ENCODE measurements at places on chromosomes 3 and 15.
A peak's percentile ranks its signal among the peaks of the same experiment; 100 is the strongest.

GRCh38 chr3:142595581-142595950 lies 627 bp upstream of the PLS1 start:
- no peak for DNase-seq

DNA sequence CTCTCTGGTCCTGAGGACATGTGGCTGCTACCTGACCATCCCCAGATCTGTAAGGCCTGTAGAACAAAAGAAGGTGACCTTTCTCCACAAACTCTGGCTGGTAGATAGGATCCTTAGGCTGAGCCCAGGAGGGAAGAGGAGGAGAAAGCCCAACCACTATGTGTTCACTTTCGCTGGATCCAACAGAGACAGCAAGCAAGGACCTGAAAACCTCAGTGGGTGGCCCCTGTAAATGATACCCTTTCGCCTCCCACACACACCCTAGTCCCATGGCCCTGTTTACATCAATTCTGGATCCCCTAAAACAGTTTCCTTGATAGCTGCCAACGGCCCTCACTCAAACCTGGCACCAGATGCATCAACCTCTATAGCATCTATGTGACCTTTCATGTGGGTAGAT lies 22.4 kb downstream of the CCDC12 start:
- DNase-seq: no peak

GRCh38 chr3:50237133-50237651 lies 1.2 kb downstream of the GNAI2 start:
- DNase-seq: no peak

GRCh38 chr15:22902981-22903380 lies 64.5 kb downstream of the NIPA2 start:
- no peak for DNase-seq

DNA sequence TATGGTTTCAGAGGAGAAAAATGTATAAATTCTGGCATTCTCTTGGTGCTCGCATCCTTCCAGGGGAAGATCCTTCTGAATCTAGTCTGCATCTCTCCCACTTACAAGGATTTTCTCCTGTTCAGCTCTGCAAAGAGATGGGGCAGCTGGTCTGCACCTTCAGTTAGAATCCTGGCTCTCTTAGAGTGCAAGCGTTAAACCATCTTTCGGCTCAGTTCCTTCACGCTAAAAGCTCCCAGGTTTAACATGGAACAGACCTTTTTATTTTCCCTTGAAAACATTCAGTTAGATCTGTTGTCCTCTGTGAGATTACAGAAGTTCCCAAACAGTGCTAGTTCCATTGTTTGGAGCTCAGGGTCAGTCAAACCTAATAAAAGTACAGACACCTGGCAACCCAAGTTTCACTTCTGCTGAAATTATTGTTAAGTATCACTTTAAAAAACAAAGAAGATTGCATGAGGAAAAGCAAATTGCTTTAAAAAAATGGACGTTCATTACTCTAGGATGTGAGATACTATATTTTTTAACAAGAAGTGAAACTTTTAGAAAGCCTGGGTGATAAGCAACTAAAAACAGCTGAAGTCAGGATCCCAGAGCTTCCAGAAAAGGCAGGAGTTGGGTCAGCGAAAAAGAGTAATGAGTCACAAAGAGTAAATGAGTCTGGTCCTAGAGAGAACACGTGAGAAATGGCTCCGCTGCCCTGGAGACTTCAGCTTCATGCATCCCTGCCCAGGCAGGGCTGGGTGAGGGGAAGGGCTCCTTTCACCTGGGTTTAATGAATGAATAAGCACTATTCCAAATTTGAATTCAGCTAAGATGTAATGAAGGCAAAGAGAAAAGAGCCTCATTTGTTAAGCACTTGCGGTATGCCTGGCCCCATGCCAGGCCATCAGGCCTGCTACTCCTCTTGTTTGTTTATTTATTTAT lies 63.3 kb downstream of the ABTB1 start:
- DNase-seq: no peak

DNA sequence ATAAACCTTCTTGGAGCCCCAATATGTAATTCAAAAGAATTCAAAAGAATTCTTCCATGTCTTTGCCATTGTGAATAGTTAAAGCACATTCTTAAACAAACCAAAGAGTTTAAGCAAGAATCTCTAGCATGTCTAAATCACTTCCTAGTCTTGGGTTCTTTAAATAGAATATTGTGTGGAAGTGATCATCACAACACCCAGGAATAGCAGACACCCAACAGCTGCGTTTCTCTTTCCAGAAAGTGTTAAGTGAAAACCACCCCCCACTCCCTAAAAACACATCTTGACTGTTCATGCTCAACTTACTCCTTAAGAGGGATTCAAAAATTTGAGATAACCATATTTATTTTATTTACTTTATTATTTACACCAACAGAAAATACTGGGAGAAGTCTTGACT lies 24.1 kb upstream of the CAPN7 start:
- DNase-seq: no peak

DNA sequence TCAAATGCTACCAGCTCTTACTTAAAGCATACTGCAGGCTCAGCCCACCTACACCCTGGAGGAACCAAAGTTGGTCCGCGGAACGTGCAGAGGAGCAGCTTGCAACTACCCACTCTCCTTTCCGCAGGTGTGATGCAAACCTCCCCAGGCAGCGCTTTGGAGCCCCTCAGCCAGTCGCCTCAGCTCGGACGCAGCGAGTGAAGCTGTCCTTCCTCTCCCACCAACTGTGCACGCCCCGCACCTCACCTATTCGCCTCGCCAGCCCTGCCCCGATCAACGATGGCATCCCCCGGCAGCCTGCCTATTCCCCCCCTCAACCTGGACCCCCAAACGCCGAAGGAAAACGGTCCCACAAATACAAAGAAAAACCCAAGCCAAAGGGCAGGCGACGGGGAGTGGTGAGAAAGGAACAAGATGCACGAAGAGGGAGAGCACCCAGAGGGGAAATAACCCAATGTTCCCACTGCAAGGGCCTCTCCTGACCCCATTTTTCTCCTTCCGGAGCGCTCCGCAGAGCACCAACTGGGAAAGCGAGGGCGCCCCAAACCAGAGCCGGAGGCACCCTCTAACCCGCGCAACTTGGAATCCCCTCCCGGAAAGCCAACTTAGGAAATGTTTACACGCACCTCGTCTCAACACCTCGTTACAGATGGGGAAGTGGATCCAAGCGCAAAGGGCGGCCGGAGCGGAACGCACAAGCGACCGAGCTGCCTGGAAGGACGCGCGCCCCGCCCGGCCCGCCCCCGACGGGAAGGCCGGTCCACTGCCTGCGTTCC lies 665 bp downstream of the GLB1 start:
- peak; percentile 22 for DNase-seq
